ENCODE measurements at places on chromosomes 13 and 19. TPM values are rescaled to one million over a fixed set of nuclear protein-coding genes. Genes with fewer than 3 reads are reported as not detected.

The ZNF473 gene
- total RNA-seq, result 10.4 TPM

The SLC25A23 gene
- 39.5 TPM for total RNA-seq

The ABHD8 gene
- 0.24 TPM for total RNA-seq

The NAPSA gene
- not detected for total RNA-seq

The AP2S1 gene
- 885 TPM for total RNA-seq

All from HT1080 (cell line).